NCI-H2227 treated with DMSO at 0.1 percent for 48 hours (cell line): ENCODE measurements at places on chromosomes 11 and 22.

GRCh38 chr11:35618497-35619115, 346 bp downstream of the FJX1 start:
- DNase-seq, result no peak

- DNase-seq, result no peak
Measured at GRCh38 chr11:29271616-29272015, 745.2 kb downstream of the KCNA4 start.

GRCh38 chr11:115676206-115676605, 172.0 kb upstream of the CADM1 start:
- peak; percentile 32 for DNase-seq

GRCh38 chr11:33802194-33802950, 28.1 kb upstream of the FBXO3 start:
- DNase-seq, result peak; percentile 91

- no peak for DNase-seq
Measured at GRCh38 chr11:76062733-76063132, 143.6 kb downstream of the WNT11 start.

DNA sequence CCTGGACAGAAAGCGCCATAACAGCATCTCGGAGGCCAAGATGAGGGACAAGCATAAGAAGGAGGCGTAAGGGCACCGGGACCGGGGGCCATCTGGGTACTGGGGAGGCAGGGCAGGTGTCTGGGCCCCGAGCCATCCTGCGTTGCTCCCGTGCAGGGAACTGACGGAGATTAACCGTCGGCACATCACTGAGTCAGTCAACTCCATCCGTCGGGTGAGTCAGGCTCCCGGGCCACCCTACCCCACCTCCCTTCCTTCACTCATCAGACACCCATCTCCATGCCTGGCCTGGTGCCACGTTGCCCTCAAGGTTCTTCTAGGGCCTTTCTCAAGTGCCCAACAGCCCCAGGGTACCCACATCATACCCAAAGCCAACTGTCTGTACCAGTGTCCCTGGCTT, 15.0 kb downstream of the PLCB3 start:
- DNase-seq, result no peak

DNA sequence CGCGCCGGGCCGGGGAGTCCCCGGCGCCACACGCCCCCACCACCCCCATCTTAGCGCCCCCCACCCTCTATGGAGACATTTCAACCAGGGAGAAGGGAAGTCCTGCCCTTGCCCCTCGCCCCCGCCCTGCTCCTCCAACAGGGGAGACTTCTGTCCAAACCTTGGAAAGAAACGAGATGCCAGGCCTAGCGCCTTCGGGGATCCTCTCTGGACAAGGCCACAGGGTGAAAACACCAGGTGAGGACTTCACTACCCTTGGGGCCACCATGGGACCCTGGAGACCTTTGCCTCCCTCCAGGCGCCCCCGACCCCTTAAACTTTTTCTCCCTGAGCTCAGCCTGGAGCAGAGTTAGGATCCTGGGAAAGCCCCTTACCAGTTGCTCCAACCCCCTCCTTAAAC, 11.6 kb upstream of the NPAS4 start:
- no peak for DNase-seq

GRCh38 chr22:17339095-17339693, 30.1 kb upstream of the CECR2 start:
- no peak for DNase-seq

DNA sequence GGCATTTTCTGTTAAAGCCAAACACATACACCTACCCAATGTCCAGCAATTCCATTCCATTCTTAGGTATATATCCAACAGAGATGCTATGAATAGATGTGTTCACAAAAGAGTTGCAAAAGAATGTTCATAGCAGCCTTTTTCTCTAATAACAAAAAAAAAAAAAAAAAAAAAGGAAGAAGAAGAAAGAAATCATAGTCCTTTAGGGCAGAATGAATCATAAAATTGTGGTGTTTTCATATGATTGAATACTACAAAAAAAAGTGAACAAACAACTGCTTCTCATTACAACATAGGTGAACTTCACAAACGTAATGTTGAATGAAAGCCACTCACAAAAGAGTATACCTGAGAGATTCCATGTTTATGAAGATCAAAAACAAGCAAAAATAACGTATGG, 66.8 kb upstream of the GRK3 start:
- DNase-seq, result no peak

DNA sequence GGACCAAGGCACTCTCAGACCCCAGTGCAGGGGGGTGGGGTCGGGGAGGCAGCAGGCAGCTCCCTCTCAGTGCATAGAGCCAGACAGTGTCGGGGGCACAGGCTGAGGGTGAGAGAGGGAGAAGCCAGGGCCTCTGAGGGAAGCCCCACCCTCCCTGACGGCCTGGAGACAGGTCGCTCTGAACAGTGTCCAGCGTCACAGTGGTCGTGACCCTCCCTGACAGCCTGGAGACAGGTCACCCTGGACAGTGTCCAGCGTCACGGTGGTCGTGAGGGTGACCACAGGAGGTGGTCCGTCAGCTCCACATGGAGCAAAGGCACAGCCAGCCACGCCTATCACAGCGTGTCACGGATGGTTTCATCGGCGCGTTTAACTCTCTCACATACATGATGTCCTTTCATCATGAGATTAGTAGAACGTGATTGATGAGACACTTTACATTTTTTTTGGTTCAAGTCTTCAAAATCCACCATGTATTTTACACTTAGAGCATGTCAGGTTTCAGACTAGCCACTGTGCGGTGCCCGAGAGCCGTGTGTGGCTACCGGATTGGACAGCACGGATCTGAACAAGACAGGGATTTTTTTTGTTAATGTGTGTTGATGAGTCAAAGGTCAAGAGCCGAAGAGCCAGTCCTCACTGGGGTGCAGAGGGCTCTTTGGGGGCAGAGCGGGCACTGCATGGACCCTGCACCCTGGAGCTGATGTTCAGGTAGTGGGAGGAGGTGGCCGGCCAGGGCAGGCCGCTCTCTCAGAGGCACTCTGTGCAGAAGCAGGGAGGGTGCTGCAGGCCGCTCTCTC, 23.9 kb upstream of the PANX2 start:
- DNase-seq, result peak; percentile 78

DNA sequence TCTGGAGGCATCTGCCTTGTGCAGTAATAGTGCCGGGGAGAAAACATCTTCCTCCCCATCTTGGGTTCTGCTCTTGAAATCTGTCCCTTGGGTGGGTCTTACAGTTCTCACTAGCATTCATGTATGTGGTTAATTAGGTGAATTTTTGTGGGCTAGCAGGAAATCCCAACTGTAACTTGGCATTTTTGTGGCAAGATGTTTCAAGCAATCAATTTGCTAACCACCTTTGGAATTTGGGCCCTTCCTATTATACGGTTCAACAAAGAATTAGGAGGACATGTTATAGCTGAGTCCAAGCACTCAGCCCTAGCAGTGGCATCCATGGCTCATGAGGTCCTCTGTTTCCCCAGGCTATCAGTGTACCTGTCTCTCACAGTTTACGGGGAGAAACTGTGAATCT, 89.1 kb upstream of the MTNR1B start:
- DNase-seq, result no peak

DNA sequence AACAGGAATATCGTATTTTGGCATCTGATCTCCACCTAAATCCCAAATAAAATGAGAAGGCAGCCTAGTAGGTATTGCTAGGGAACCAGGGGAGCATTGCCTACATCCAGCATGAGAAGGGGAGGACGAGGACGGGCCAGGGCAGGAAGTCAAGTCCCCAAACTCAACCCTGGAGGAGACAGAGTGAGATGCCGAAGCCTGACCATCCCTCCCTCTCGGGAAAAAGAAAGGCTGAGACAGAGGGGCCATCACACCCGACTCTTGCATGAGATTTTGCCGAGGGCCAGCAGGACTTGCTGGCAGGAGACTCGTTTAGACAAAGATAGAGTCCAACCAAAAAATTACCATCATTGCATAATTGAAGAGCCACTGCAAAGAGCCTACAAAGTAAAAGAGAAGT, 50.2 kb upstream of the SPATA19 start:
- DNase-seq, result no peak

DNA sequence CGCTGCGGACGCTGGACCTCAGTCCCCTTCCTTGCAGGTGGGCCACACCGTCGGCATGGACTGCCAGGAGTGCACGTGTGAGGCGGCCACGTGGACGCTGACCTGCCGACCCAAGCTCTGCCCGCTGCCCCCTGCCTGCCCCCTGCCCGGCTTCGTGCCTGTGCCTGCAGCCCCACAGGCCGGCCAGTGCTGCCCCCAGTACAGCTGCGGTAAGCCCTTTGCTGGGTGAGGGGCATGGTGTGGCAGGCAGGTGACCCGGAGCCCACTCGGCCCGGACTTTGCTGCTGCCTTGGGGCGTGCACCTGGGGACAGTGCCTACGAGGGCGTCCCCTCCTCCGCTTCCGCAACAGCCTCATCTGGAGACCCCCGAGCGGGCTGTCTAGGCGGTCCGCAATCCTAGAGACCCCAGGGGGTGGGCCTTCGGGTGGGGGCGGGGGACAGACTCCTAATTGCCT, 25.4 kb upstream of the MUC5B start:
- DNase-seq, result no peak

DNA sequence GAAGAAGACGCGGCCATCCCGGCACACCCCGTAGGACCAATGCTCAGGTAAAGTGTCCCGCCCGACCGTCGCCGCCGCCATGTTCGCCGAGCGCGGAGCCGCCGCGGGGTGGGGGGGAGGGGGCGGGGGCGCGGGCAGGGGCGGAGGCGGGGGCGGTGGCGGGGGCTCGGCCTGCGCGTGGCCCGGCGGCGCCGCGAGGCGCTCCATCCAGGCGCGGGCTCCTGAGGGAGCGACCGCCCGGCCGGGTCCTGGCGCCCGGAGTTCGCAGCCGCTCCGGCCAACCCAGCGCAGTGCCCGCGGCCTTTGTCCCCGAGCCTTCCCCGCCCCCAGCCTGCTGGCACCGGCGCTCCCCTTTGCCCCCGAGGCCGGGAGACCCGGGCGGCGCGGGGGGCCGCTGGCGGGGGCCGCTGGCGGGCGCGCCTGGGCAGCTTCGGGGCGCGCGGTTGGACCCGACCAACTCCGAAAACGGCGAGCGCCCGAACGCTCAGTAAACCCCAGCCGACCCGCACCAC, at the start of gene PLEKHA7:
TSS of gene PLEKHA7 (minus strand) at position 94 of the 512 bp plus-strand sequence. CDS start at position 81, 13 bp downstream.
- DNase-seq, result no peak

- DNase-seq, result no peak
Measured at GRCh38 chr22:32808038-32808445, 6.5 kb downstream of the TIMP3 start.

DNA sequence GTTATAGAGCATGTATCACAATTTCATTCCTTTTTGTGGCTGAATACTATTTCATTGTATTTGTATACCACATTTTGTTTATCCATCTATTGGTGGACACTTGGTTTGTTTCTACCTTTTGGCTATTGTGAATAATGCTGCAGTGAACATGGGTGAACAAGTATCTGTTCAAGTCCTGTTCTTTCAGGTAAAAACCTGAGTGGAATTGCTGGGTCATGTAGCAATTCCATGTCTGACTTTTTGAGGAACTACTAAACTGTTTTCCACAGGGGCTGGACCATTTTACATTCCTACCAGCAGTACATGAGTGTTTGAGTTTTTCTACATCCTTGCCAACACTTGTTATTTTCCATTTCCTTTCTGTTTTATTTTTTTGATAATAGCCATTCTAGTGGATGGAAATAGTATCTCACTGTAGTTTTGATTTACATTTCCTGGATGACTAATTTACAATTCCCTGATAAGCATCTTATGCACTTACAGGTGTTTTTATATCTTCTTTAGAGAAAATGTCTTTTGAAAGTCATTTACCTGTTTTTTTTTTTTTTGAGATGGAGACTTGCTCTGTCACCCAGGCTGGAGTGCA, 12.2 kb downstream of the CABIN1 start:
- no peak for DNase-seq

DNA sequence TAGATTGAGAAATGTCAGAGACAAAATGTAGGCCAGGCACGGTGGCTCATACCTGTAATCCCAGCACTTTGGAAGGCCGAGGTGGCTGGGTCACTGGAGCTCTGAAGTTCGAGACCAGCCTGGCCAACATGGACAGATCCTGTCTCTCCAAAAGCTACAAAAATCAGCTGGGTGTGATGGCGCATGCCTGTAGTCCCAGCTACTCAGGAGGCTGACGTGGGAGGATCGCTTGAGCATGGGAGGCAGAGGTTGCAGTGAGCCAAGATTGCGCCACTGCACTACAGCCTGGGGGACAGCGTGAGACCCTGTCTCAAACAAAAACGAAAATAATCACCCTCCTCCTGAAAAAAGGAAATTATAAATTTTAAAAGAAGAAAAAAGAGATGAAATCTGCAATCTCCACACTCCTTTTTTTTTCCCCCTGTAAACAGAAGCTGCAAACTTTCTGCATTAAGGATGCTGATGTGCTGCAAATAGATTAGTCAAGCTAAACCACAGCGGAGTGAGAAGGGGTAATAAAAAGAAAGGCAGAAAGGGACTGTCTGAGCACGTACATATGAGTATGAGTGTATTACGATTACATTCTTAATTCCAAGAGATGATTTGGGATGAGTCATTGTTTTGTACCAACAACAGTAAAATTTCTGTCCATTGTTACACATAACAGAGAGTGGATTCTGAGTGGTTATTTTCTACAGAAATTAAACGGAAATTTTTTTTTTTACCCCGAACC, 87.3 kb downstream of the SIK3 start:
- no peak for DNase-seq

DNA sequence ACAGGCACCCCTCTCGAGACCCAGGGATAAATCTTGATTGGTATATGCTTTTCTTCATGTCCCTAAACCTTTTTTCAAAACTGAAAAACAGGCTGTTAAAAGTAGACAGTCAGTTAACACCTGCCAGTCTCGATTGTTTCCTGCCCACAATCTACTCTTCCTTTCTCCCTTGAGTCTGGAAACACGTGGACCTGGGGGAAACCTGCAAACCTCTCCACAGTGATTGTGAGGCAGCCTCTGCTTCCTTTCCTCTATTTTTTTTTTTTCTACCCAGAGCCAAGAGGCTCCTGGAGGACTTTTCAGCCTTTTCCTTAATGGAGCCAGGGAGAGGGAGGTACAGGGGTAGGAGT, 69.4 kb upstream of the CLMP start:
- DNase-seq, result no peak

GRCh38 chr11:127023991-127024390, 23.4 kb upstream of the KIRREL3 start:
- DNase-seq, result no peak

DNA sequence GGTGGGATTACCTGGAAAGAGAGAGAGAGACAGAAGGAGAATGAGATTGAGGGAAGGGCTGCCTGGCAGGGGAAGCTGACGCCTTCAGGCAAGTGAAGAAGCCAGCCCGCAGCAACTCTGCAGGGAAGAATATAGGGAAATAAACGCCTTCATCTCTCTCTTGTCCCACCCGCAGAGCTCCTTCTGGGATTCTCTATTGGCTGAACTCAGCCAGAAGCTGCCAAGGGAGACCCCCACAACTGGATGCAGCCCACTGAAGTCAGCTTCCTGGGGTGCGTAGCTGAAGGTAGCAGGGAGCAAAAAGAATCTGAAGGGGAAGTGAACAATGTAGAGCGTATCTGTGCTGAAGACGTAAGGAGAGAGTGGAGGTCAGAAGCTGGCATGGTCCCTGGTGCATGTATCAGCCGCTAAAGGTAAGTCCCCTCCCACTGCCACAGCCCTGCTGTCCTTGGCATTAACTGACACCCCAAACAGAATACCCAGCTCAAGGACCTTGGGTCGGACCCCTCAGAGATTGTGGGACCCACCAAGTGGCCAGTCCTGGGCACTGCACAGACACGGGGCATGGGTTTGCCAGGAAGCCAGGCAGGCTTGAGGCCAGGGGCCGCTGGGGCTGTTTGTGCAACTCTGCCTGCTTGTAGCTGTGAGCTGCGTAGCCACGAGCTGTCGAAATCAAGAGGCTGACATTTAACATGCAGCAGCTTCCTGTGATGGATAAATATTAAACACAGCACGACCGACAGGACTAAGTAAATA, 469.9 kb downstream of the MN1 start:
- no peak for DNase-seq
